T follicular helper cell (primary cell): ENCODE measurements at places on chromosomes 5 and 9.
A peak's percentile ranks its signal among the peaks of the same experiment; 100 is the strongest.

DNA sequence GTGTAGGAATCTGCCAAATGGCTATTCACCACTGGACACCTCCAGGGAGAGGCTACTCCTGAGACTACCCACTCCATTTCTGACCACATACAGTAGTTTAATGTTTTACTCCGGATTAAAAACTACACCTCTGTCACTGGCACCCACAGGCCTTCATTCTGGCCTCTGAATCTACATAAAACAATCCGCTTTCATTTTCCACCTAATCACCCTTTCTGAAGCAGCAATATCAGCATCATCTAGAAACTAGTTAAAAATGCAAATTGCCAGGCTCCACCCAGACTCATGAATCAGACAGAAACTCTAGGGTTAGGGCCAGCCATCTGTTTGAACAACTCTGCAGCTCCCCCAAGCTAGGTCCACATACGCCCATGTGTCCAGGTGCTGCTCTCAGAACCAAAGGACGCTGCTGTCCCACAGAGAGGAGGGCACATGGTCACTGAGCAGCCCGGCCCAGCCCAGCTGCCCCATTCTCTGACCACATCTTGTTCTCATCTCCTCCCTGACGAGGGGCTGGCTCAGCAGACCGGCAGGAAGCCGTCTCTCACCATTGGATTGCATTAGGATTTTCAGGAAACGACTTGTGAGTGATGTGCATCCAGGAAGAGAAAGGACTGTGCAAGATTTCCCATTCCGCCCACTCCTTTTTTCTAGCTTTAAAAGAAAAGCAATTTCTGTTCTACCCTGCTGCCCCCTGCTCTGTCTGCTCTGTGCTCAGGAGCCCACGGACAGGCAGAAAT is 34.7 kb downstream of the ADAM19 start:
- peak; percentile 7 for DNase-seq

GRCh38 chr9:130672466-130672865 is 8.1 kb downstream of the PRDM12 start:
- no peak for DNase-seq

DNA sequence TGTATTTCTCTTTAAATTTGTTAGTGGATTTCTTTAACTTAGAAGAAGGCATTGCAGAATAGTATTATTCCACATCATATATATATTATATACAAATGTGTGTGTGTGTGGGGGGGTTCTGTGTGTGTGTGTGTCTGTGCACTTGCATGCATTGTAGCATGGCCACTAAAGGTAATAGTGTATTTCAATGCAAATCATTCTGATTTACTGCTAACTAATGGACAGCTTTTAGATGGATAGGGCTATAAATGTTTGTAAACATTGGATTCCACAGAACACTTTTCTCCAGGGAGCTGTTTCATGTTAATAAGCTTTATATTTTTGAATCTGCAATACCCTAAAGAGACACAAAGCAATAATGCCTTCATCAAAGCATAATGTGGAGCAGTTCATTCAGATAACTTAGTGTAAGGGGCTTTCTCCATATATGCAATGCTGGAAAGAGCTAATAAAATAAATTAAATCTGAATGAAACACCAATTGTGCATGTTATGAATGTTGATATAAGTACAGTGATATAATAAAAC is 496.7 kb upstream of the CDH9 start:
- no peak for DNase-seq

- no peak for DNase-seq
Observed at GRCh38 chr9:136361754-136362449, 1.6 kb downstream of the DNLZ start.

DNA sequence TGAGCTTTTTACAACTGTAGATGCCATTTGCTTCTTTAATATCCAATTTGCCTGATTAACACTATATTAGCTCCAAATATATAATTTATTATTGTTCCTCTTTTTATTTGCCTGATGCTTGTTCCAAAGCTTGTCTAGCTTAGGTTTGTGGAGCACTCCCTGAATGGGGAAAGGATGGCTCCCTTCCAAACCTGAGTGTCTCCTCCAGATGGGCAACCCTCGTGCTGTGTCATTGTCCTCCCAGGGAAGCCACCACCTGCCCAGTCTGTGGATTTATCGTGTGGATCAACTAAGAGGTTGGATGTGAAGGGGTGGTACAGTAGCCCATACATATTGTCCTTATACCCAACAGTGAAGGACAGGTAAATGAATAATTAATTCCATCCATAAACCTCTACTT is 404.9 kb downstream of the CDK5RAP2 start:
- no peak for DNase-seq

- no peak for DNase-seq
Observed at GRCh38 chr9:133195029-133195428, 14.0 kb downstream of the OBP2B start.

DNA sequence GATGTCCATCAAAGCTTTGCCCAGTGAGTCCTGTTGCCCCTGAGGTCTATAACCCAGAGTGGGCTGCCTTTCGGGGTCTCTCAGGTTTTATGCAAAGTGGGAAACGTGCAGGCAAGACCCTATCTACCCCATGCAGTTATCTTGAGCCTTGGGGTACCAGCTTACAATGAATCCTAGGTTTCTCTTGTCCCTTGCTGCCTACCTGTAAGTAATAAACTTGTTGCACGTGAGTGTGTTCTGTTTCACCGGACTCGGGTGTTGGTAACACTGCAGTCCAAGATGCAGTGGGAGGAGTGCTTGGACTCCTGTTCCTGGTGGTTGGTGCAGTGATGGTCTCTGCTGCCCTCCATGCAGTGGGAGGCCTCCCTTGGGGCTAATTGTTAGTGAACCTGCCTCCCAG is 85.6 kb upstream of the ALDH1B1 start:
- no peak for DNase-seq
